ENCODE measurements at places on chromosomes 2 and 18. TPM values are rescaled to one million over a fixed set of nuclear protein-coding genes. Genes with fewer than 3 reads are reported as not detected.

Gene ZNF397
- total RNA-seq: 4.2 TPM

Gene PAX8
- 50.7 TPM for total RNA-seq

DNA sequence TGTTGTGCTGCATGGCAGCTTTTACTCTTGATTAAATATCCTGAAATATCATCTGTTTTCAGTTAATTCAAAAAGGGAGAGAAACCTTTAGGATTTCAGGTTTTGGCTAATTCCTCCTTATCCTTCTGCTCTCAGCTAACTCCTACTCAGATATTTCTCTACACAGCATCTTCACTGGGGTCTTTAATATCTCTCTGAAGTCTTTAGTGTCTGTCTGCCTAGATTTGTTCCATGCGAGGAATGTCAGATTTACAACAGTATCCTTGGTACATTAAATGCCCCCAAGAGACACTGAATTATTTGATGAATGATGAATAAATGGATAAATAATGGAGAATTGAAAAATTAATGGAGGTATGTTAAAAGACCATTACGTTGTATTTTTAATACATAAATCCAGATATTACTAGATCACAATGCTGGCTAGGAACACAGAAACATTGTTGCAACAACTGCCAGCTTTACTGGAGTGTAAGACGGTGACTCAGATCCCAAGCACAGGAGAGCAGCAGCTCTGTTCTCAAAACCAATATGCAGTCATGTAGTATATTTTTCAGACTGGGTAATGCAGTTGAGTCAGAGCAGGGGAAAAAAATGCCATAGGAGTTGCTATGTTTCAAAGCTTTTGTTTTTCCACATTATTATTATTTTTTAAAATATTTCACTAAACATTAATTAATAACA is 388.0 kb upstream of the SYT4 start:
- DNase-seq: no peak

DNA sequence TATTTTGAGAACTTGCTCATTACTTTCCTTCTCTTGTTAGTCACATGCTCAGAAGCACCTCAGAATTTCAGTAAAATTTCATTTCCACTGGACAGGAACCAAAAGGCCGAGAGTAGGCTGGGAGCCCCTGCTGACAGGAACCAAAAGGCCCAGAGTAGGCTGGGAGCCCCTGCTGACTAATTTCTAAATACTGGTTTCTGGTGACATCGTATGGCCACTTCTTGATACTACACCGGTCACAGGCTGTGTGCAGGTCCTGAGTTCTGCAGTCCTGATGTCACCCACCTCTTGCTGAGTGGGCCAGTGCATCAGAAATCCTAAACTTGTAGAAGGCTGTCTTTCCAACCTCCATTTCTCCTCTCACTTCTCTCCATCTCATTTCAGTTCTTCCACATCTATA is 17.7 kb upstream of the EN1 start:
- peak; percentile 43 for DNase-seq

DNA sequence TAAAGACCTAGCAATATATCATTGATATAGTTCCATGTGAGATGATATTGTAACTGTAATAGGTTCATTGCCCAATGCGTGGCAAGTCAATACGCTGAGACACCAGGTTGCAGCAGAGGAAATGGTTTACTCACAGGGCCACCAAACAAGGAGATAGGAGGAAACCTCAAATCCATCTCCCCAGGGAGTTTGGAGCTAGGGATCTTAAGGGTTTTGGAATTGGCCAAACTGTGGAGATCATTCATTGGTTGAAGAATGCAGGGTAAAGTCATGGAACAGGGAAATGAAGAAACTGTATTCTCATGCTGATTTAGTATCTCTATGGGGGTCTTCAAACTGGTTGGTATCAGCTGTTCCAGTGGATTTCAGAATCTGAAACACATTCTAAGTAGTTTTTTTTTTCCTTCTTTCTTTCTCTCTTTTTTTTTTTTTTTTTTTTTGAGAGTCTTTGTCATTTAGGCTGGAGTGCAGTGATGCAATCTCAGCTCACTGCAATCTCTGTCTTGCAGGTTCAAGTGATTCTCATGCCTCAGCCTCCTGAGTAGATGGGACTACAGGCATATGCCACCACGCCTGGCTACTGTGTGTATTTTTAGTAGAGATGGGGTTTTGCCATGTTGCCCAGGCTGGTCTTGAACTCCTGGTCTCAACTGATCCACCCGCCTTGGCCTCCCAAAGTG is 30.7 kb upstream of the PPM1B start:
- no peak for DNase-seq

GRCh38 chr2:57907411-57907810 is 139.2 kb upstream of the VRK2 start:
- DNase-seq: no peak

DNA sequence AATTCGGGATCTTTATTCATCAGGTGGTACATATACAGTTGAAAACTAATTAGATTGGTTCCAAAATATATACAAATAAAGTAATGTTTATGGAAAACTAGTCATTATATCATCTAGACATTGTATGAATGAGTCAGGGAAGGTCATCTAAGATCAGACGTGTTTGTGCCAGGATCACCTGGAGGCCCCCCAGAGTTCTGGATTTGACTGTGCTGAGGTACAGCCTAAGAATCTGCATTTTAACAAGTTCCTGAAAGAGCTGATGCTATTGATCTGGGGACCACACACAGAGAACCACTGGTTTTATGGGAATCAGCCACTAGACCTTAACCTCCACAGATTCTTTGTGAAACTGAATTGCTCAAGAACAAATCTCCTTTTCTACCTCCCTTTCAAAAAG is 43.2 kb downstream of the PARD6G start:
- DNase-seq: no peak

- DNase-seq: no peak
Measured at GRCh38 chr18:62144338-62144737, 42.5 kb downstream of the PIGN start.

Gene METAP1D
- 4.3 TPM for total RNA-seq

Gene SLC5A7
- not detected for total RNA-seq

DNA sequence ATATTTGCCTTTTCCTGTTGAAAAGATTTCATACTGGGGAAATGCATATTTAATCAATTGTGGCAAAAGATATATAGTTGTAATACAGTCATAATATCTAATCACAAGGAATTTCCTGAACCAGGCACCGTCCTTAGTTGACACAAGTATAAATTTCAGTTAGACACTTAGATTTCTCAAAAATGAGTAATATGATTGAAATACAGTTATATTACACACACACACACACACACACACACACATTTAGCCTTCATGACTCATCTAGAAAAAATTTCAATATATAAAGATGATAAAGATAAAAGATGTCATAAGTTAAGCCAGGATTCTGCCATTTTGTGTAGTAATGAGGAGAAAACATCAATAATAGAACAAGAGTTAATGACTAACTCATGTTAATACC is 258.4 kb upstream of the ZNF804A start:
- DNase-seq: no peak

Gene ARHGAP15
- not detected for total RNA-seq

Gene RAB17
- 0.20 TPM for total RNA-seq

DNA sequence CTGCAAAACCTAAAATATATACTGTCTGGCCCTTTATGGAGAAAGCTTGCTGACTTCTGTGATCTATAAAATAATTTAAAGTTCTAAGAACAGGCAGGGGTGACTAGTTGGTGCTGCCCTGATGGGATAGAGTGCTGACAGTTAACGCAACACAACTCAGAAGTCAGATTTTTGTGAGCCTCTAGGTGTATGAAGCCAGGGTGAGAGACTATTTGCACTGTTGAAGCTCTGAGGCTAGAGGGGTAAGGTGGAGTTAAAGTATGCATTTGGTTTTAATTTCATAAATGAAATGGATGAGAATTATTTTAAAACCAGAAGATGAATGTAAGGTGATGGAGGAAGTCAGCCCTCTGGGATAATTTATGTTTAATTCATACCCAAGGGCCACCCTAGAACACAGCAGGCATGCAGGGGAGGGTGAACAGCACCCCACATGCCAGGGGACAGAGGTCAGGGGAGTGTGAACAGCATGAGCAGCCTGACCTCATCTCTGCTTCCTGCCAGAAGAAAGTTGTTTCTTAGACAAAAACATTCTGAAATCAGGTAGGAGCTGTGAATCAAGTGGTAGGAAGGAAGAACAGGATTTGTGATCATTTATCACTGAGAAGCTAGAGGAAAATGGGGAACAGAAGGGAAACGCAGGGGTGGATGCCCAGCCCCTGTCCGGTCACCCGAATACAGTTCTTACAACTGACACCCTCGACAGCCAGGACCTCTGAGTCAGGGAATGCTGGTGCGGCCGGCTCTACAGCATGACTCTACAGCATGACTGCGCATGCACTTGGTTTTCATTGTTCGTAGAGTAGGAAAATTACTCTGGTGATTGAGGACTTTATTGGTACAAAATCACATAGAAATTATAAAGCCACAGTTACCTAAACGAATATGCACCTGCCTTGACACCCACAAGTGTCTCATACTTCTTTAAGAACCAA is 93.1 kb downstream of the MBP start:
- no peak for DNase-seq

Gene GALNT13
- not detected for total RNA-seq

DNA sequence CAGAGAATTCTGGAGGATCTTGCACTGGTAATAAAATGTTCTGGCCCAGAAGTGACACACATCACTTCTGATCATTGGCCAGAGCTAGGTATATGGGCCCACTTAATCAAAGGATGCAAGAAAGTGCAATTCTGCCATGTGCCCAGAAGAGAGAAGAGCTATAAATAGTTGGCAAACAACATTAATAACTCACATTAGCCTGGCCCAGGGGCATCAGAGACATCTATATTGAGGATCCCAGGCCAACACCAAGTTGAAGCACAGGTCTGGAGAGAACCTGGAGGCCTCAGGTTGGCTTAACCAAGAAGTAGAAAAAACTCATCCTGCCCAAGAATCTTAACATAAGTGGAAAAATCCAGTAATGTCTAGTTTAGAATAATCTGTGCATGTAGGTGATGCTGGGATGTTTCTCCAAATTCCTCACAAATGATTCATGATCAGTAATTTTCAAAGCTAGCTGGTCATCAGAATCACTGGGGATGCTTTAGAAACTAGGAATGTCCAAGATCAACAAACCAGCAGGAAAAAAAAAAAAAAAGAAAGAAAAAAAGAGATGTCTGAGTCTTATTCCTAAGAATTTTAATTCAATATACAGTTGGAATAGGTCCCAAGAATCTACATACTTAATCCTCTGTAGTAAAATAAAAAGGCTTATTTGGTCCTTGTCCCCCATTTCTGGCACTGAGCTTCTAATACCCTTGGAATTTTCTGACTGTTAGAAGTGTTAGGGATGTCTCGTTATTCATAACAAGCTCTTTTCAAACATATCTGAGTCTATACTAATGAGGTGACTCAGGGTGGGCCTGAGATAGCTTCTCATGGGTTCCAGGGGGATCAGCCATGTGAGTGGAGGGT is 35.0 kb upstream of the EVA1A start:
- peak; percentile 94 for DNase-seq

Measured in Caki2 (cell line).